Breast epithelium (tissue), 4 donors: ENCODE measurements at places on chromosomes 2 and 18. TPM values are rescaled to one million over a fixed set of nuclear protein-coding genes. Genes with fewer than 3 reads are reported as not detected.

- H3K27me3 ChIP-seq = no peaks in the 10 kb centered on the region
- H3K4me1 ChIP-seq = no peaks in the 10 kb centered on the region
- no peak overlapping the region for H3K4me3 ChIP-seq
- no peak overlapping the region for H3K27ac ChIP-seq
- no peak for DNase-seq
Measured at GRCh38 chr18:36759167-36759776, 69.5 kb downstream of the TPGS2 start.

DNA sequence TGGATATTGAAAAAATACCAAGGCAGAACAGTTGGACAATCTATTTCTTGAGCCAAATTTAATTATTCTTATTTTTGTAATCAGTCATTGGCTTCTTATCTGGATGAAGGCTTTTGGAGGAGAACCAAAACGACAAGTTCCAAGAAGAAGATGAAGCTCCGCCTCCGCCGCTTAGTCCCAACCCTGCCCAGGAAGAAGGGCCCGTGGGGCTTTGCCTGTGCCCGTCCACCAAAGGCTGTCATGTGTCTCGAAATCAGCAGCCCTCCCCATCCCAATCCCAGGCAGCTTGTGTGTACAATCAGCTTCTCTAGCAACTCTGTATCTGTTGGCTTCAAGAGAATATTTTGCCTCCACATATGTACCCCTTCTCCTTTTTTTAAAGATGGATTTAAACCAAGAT lies 24.6 kb downstream of the PTRHD1 start:
- no peak for DNase-seq
- H3K36me3 ChIP-seq = peaks cover 3% of the 10 kb centered on the region
- no peak overlapping the region for H3K4me3 ChIP-seq
- no peak overlapping the region for H3K27ac ChIP-seq
- no peaks in the 10 kb centered on the region for H3K4me1 ChIP-seq

GRCh38 chr18:61901323-61901986 lies 8.6 kb upstream of the RNF152 start:
- H3K4me1 ChIP-seq = no peaks in the 10 kb centered on the region
- H3K4me3 ChIP-seq = no peak overlapping the region
- H3K36me3 ChIP-seq = no peaks in the 10 kb centered on the region
- no peak for DNase-seq

DNA sequence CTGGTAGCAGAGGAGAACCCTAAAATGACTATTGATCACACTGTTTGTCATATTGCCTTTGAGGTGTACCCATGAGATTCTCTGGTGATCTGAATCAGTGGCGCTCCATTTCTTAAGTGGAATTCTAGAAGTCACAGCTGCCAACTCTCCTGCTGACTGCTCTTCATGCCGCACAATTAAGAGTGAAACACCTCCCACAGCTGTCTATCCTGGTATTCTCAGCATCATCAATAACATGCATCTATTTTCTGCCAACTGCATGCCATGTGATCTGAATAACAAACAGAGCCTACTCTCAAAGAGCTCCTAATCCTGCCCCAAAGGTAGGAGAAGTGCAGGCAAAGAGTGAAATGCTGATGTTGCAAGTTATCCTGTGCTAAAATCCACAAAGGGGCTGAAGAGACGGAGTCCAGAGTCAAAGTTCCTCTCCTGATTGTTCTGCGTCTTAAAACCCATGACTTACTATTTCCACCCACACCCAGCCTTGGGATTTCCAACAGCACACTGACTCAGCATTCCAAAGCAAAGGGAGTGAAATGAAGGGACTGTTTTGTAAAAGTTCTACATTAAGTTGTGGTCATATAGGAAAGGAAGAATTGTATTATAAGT lies 13.7 kb upstream of the DAPL1 start:
- DNase-seq = no peak
- no peaks in the 10 kb centered on the region for H3K4me1 ChIP-seq
- no peaks in the 10 kb centered on the region for H3K36me3 ChIP-seq
- H3K27ac ChIP-seq = no peak overlapping the region
- no peaks in the 10 kb centered on the region for H3K27me3 ChIP-seq

- H3K36me3 ChIP-seq = no peaks in the 10 kb centered on the region
- H3K4me3 ChIP-seq = no peak overlapping the region
Measured at GRCh38 chr2:234869969-234870368, 81.8 kb upstream of the SH3BP4 start.

- no peak for DNase-seq
- no peaks in the 10 kb centered on the region for H3K27me3 ChIP-seq
- H3K4me1 ChIP-seq = no peaks in the 10 kb centered on the region
- no peaks in the 10 kb centered on the region for H3K36me3 ChIP-seq
- no peak overlapping the region for H3K27ac ChIP-seq
Measured at GRCh38 chr2:213237787-213238186, 46.5 kb upstream of the SPAG16 start.

DNA sequence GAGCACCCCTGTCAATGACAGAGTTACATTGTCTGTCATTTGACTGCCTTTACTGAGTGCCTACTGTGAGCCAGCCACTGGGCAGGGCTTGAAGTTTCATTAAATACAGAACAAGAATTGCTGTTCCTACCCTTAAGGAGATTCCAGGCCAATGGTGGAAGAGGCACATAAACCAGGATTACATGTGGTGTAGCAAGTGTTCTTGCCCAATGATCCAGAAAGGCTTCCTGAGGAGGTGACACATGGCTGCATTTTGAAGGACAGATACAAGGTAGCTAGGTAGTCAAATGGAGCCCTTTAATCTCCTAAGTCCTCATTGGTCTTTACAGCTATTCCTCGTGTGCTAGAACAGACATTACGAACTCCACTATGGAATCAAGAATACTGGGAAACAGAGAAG lies 312.7 kb downstream of the ETAA1 start:
- H3K36me3 ChIP-seq = no peaks in the 10 kb centered on the region
- H3K27ac ChIP-seq = no peak overlapping the region
- DNase-seq = no peak
- no peaks in the 10 kb centered on the region for H3K27me3 ChIP-seq
- H3K4me3 ChIP-seq = no peak overlapping the region
- no peaks in the 10 kb centered on the region for H3K4me1 ChIP-seq

DNA sequence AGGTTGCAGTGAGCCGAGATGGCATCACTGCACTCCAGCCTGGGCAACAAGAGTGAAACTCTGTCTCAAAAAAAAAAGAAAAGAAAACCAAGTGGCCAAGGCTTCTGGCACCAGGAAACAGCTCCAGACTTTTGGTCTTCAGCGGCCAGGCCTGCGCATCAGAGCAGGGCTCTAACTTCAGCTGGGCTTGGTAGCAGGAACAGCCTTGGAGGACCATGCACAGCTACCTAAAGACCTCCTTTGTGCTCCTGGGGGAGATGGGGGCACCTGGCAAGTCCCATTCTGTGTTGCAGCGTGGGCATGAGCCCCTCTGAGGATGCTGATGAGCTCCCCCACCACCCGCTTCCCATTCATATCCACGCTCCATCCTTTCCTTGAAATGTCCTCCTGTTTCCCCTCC lies 56.4 kb upstream of the SEMA4C start:
- no peak overlapping the region for H3K27ac ChIP-seq
- H3K27me3 ChIP-seq = no peaks in the 10 kb centered on the region
- no peak overlapping the region for H3K4me3 ChIP-seq
- no peaks in the 10 kb centered on the region for H3K4me1 ChIP-seq
- H3K36me3 ChIP-seq = no peaks in the 10 kb centered on the region
- no peak for DNase-seq

The METTL8 gene
- total RNA-seq = 22.9 TPM

The LTBP1 gene
- 17.4 TPM for total RNA-seq

The DIPK1C gene
- not detected for total RNA-seq
